Activated T-cell treated with anti-CD3 and anti-CD28 coated beads, Interleukin-2, amount 50 U/mL, for 24 hours (primary cell): ENCODE measurements at places on chromosomes 16 and 17.

- no peak for DNase-seq
These were observed 97.5 kb downstream of the CHD9 start for GRCh38 chr16:53152329-53152728.

GRCh38 chr17:47989700-47990099 is 18.8 kb downstream of the CDK5RAP3 start:
- DNase-seq = no peak

DNA sequence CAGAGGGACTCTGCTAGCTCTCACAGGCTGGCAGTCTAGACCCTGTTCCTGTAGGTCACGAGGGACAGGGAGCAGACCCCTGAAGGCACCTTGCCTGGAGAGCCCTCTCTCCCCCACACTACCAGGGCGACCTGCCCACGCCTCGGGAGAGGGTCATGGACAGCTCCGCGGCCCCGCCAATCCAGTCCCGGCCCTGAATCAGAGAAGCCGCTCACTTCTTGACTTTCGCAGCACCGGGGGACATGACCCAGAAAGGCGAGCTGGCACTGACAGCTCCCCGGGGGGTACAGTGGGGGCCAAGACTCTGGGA is 5.1 kb downstream of the KIFC3 start:
- DNase-seq = no peak

DNA sequence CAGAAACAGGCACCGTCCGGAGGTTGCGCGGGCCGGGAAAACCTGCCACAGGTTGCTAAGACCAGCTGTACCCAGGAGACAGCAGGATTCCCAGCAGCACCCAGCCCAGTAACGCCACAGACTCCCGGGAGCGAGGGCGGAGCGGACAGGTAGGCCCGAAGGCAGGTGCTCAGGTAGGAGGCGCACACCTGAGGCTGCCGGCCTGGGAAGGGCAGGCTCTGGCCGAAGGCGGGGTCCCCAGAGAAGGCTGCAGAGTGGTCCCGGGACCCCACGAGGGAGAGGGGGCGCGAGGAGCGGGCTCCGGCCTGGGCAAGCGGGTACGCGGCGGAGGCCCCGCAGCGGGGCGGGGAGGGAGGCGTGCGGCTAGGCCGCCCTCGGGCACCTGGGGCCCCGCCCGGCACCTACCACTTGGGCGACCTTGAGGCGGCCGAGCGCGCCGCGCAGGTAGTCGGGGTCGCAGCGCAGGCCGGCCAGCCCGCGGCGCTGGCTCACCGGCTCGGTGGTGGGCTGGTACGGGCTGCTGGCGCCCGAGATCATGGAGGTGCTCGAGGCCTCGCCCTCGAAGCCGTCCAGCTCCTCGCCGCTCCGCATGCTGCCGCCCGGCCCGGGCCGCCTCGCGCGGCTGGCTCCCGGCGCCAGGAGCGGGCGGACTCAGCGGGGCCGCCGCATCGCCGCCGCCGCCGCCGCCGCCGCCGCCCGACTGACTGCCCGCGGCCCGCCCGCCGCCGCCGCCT is 441 bp downstream of the CMTM4 start:
- DNase-seq = no peak

DNA sequence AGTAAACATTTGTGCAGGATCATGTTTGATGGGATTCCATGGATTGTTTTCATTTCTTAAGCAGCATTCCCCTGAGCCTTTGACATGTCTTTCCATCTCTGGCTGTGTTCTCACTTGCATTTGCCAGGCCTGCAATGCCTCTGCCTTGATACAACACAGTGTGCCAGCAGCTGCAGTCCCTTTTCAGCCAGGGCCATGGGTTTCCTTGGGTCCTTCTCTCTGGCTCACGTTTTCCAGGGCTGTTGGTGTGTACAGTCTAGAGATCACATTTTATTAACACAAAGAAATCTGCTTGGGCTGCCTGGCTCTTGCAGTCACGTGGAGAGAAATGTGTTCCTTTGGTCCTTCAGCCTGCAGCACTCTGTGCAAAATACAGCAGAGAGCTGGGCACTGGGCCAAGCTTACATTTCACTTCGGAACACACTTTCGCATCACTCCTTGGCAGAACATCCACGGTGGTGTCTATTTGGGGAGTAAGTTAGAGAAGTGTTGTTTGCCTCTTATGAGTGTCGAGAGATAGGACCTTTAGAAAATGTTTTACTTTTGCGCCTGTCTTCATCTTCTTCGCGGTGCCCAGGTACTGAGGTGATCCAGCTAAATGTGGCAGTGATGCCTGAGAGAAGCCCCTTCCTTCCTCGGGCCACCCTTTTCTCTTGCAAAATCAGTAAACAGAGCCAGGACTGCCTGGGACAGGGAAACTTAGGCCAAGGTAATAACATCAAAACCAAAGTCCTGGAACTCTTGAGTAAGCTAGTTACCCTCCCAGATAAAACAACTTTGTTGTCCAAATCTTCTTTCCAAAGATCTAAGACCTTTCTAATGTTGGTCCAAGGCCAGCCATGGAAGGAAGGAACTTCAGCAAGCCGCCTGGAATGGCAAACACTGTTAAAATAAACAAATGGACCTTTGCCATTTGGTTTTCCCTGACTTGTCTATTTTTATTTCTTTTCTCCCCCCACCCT is 20.9 kb downstream of the HLF start:
- no peak for DNase-seq

GRCh38 chr16:75746359-75746758 is 20.1 kb upstream of the CPHXL start:
- no peak for DNase-seq

DNA sequence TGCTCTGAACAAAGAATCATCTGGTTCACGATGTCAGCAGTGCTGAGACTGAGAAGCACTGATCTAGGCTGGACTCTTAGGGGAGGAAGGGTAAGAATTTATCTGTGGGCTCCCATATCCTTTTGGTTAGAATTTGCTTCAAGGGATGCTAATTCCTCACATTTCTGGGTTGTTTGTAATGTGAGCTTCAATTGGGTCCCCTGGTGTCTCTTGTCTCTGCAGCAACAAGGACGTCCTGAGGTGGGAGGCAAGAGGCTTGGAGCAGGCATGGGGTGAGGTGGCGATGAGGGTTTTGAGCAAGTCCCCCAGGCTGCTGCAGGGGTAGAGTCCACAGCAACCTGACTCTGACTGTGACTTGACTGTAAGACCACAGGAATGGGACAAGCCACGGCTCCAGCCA is 213.8 kb upstream of the NLRP1 start:
- DNase-seq = no peak
